ENCODE measurements at places on chromosomes 6 and 20.

GRCh38 chr6:126181173-126181741 lies 158.7 kb upstream of the CENPW start:
- H3K4me3 ChIP-seq, result no peak overlapping the region
- DNase-seq, result no peak
- no peaks in the 10 kb centered on the region for H3K36me3 ChIP-seq
- H3K27ac ChIP-seq, result peak overlapping the region; percentile 70
- H3K27me3 ChIP-seq, result no peaks in the 10 kb centered on the region

DNA sequence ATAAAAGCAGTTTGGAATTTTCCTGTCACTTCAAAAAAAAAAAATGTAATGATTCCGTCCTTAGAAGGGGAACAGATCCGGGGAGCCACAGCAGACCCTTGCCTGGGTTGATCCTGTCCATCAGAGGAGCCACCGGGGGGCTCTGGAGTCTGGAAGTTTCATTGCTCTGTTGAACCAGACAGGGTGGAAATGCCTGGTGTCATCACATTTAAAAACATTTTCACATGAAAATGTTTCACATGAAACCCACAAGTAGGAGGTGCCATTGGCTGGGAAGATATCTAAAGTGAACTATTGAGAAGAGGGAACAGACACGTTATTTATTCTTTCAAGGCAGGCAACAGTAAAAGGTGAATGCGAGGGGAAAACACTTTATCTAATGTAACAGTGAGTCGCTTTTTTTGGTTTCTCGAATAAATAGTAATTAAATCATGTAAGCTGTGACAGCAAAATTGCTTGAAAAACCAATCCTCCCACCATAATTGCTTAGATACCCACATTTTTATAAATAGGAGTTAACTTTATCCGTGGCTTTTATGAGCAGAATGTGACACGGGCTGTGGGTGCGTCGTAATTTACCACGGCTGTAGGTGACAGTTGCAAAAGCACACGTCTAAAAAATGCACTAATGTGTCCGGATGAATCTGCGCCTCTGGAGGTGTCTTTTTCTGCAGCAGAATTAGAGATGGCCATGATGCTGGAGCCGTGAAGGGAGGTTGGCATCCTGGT lies 323.4 kb downstream of the TAF4 start:
- peaks cover 12% of the 10 kb centered on the region for H3K27me3 ChIP-seq
- DNase-seq, result no peak
- no peaks in the 10 kb centered on the region for H3K36me3 ChIP-seq
- H3K27ac ChIP-seq, result no peak overlapping the region
- H3K4me3 ChIP-seq, result no peak overlapping the region
- H3K4me1 ChIP-seq, result no peaks in the 10 kb centered on the region

DNA sequence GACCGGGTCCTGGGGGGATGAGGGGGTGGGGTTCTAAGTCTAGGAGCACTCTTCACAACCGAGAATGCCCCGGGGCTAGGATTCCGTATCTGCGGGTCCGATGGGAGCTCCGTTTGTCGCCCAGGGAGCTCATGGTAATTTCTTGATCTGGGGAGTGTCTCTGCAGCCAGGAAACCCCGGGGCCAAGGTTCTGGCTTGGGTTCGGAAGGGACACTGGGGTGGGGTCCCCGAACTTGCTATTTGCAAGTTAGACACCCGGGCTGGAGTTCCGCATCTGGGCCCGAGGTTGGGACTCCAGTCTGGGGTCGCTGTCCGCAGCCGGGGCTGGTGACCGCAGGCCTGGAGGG lies 397 bp downstream of the PEDS1 start:
- DNase-seq, result no peak
- H3K27ac ChIP-seq, result peak overlapping the region; percentile 90
- peak overlapping the region; percentile 82 for H3K4me3 ChIP-seq
- no peaks in the 10 kb centered on the region for H3K36me3 ChIP-seq
- peaks cover 12% of the 10 kb centered on the region for H3K4me1 ChIP-seq

DNA sequence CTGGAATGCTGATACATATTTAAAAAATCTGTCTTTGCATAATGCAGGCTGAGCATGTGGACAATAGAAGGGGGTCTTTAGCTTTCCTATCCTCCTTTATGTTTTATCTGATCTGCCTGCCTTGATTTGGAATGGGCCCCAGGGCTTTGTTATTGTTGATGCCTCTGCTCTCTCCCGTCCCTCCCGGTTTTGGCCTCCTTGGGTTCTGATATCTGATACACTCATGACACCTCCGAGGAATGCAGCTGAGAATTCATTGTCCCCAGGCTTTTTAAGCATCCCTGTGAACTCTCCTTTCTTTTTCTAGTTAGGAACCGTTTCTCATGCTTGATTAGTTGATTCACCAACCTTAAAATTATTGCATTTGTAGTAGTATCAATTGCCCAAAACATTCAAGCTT lies 185.5 kb upstream of the RALGAPA2 start:
- H3K36me3 ChIP-seq, result no peaks in the 10 kb centered on the region
- no peaks in the 10 kb centered on the region for H3K4me1 ChIP-seq
- H3K27me3 ChIP-seq, result no peaks in the 10 kb centered on the region
- H3K4me3 ChIP-seq, result no peak overlapping the region
- no peak for DNase-seq

DNA sequence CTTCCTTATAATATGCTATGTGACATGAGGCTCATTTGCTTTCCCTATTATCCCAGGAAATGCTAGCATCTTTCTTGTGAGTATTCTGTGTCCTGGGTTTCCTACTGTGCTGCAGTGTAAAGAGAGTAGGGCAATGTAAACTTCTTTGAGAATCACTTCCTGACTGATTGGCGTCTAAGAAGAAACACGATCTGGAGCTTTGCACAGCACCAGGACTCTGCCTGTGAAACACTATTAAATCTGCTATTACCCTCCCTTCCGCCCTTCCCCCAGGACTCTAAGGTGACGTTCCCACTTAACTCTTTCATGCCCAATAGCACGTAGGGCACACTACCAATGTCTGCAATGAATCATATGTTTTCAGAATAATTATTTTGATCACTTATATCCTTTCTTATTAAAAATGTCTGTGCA lies 607.3 kb upstream of the CITED2 start:
- H3K36me3 ChIP-seq, result no peaks in the 10 kb centered on the region
- H3K27ac ChIP-seq, result peak overlapping the region; percentile 16
- no peak for DNase-seq
- no peak overlapping the region for H3K4me3 ChIP-seq

- H3K27ac ChIP-seq, result no peak overlapping the region
- H3K36me3 ChIP-seq, result no peaks in the 10 kb centered on the region
- no peak overlapping the region for H3K4me3 ChIP-seq
- no peak for DNase-seq
- no peaks in the 10 kb centered on the region for H3K27me3 ChIP-seq
- no peaks in the 10 kb centered on the region for H3K4me1 ChIP-seq
These were observed 19.2 kb downstream of the FITM2 start for GRCh38 chr20:44291754-44292153.

- no peaks in the 10 kb centered on the region for H3K27me3 ChIP-seq
- H3K36me3 ChIP-seq, result no peaks in the 10 kb centered on the region
- no peak for DNase-seq
- H3K4me3 ChIP-seq, result no peak overlapping the region
- H3K4me1 ChIP-seq, result peaks cover 7% of the 10 kb centered on the region
- H3K27ac ChIP-seq, result no peak overlapping the region
These were observed 23.3 kb downstream of the PPARD start for GRCh38 chr6:35365594-35366203.

DNA sequence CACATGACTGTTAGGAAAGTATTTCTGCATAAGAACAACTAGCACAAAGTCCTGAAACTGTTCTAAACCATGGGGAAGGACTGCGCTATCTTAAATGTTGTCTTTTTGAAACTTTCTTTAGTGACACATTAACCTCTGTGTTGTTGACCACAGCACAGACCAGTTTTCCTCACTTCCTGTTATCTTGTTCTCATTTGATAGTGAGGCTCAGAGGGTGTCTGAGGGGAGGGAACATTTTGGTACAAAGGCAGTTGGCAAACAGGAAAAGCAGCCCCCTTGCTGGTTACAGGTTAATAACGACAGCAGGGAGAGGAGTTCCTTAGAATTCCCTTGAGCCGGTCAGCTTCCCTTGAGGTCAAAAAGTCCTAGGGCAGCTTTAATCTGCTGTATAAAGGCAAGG lies 143.5 kb upstream of the BMP2 start:
- DNase-seq, result no peak
- no peak overlapping the region for H3K27ac ChIP-seq
- H3K36me3 ChIP-seq, result no peaks in the 10 kb centered on the region
- H3K4me1 ChIP-seq, result no peaks in the 10 kb centered on the region

- peak overlapping the region; percentile 55 for H3K4me3 ChIP-seq
- no peak overlapping the region for H3K27ac ChIP-seq
- no peaks in the 10 kb centered on the region for H3K36me3 ChIP-seq
- H3K27me3 ChIP-seq, result no peaks in the 10 kb centered on the region
These were observed 17.4 kb upstream of the HM13 start for GRCh38 chr20:31496761-31497295.

DNA sequence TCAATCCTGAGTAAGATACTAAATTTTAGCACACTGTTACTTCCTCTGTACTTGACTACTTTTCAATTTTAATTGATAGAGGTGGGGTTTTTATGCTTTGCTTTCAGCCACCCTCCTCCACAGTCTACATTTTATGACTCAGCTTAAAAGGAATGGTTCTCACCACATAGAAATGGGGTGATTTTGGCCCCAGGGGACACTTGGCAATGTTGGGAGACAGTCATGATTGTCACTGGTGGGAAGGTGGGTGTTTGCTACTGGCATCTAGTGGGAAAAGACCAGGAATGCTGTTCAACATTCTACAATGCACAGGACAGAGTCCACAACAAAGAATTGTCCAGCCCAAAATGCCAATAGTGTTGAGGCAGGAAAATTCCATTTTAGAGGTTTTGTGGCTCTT lies 71.3 kb downstream of the PCSK2 start:
- H3K4me1 ChIP-seq, result no peaks in the 10 kb centered on the region
- no peak for DNase-seq
- no peak overlapping the region for H3K4me3 ChIP-seq
- no peaks in the 10 kb centered on the region for H3K27me3 ChIP-seq

DNA sequence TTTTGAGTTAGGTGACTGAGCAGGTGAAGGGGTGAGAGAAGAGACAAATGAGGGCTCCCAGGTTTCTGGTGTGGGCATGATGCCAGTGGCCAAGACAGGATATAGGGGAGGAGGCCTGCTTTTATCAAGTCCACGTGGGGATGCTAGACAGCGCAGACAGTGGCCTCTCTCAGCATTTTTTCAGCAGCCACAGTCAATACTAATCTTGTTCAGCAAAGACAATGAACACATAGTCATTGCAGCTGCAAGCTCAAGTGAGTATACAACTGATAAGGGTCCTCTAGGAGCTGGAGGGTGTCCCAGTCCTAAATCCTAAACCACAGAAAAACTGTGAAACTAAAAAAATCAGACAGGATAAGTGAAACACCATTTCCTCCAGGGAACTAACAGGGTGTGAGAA lies 48.6 kb downstream of the UQCC1 start:
- no peak overlapping the region for H3K4me3 ChIP-seq
- H3K27me3 ChIP-seq, result no peaks in the 10 kb centered on the region
- no peaks in the 10 kb centered on the region for H3K4me1 ChIP-seq

DNA sequence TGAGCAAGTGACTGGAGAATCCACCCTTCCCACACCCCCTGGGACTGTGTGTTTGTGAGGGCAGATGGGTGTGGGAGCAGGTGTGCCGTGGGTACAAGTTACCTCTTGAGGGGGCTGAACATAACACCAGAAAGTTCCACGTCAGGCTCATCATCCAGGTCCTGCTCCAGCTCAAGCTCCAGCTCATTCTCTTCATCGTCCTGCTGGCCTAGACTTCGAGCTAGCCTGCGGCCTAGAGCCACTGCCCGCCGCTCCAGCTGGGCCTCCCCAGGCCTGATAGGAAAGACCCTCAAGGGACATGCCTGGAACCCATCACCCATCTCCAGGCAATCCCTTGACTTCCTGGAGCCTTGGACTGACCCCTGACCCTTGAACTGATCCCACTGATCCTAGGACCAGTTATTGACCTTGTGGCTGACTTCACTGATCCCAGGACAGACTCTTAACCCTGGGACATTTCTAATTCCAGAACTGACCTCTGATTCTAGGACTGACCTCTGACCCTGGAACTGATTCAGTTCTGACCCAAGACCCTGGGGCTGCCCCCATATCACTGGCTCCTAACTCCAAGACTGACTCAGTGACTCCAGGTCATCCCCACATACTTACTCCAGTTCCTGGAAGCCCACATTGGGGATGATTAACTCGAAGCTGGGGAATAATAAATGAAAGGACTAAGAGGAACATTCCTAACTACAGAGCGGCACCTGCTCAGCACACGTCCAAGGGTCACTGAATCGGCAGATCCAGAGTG lies 11.8 kb upstream of the SPAG4 start:
- H3K36me3 ChIP-seq, result no peaks in the 10 kb centered on the region
- no peak overlapping the region for H3K27ac ChIP-seq
- no peak for DNase-seq
- no peaks in the 10 kb centered on the region for H3K4me1 ChIP-seq

GRCh38 chr20:48404598-48404997 lies 423.2 kb downstream of the PREX1 start:
- no peak overlapping the region for H3K27ac ChIP-seq
- no peak for DNase-seq
- H3K4me1 ChIP-seq, result no peaks in the 10 kb centered on the region
- H3K36me3 ChIP-seq, result no peaks in the 10 kb centered on the region
- H3K4me3 ChIP-seq, result no peak overlapping the region

DNA sequence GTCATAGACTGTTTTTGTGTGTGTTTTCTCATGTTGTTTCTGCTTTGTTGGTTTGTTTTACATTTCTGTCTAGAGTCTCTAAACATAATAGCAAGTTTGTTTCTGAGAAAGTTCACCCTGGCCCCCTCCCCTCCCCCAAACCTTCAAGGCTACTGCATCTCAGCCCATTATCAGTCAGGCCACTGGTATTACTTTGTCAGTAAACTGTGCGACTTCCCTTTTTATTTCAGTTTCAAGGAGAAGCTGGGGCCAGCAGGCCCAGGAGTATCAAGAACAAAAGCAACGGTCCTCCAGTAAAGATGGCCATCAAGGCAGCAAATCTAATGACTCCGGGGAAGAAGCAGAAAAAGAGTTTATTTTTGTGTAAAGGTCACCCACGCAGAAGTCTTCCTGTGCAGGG lies 32.8 kb upstream of the SCGN start:
- no peaks in the 10 kb centered on the region for H3K27me3 ChIP-seq
- no peak overlapping the region for H3K27ac ChIP-seq
- H3K36me3 ChIP-seq, result no peaks in the 10 kb centered on the region
- no peak overlapping the region for H3K4me3 ChIP-seq

GRCh38 chr20:50886184-50886790 lies 45.0 kb downstream of the ADNP start:
- no peak for DNase-seq
- H3K27ac ChIP-seq, result no peak overlapping the region
- H3K36me3 ChIP-seq, result no peaks in the 10 kb centered on the region
- no peak overlapping the region for H3K4me3 ChIP-seq

DNA sequence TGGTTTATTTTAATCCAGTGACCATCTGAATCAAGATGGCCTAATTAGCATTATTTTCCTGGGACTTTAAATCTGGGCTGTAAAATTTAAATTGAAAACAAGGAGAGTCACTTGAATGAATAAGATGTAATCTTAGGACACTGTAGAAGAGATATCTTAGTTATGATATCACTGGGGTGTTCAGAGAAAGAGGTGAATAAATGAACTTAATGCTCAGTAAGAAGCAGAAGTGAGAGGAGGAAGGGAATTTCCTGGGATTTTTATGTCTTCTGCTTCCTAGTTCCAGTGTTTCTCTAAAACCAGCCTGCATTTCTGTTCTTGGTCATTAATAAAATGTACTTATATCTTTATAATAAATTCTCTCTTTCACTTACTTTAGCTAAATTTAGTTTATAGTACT lies 136.8 kb upstream of the PTPRK start:
- H3K36me3 ChIP-seq, result no peaks in the 10 kb centered on the region
- H3K4me3 ChIP-seq, result no peak overlapping the region
- no peaks in the 10 kb centered on the region for H3K4me1 ChIP-seq
- H3K27ac ChIP-seq, result no peak overlapping the region
- no peak for DNase-seq
